ENCODE measurements at places on chromosomes 2 and 18.

DNA sequence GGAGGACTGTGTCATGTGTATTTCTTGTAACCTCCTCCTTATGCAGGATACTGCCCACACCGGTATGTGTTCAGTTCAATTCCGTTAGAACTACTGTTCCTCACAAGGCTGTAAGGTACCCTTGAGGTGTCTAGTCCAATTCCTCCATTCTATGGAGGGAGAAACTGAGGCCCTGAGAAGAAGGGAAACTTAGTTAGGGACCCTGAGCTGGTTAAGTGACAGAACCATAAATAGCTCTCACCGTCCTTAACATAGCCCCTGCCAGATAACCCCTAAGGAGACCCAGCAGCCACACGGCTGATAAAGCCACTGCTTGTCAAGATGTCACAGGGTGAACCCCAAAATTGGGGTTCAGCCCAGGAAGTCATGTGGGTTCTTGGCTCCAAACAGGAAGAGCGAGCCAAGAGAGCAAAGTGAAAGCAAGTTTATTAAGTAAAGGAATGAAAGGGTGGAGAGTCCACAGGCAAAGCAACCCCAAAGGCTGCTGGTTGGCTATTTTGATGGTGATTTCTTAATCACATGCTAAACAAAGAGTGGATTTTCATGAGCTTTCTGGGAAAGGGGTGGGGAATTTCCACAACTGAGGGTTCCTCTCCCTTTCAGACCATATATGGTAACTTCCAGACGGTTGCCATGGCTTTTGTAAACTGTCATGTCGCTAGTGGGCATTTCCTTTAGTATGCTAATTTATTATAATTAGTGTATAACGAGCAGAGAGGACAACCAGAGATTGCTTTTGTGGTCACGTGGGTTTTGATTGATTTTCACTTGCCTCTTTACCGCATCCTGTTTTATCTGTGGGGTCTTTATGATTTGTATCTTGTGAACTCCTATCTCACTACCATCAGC is 83.4 kb upstream of the RTN4 start:
- DNase-seq, result no peak

DNA sequence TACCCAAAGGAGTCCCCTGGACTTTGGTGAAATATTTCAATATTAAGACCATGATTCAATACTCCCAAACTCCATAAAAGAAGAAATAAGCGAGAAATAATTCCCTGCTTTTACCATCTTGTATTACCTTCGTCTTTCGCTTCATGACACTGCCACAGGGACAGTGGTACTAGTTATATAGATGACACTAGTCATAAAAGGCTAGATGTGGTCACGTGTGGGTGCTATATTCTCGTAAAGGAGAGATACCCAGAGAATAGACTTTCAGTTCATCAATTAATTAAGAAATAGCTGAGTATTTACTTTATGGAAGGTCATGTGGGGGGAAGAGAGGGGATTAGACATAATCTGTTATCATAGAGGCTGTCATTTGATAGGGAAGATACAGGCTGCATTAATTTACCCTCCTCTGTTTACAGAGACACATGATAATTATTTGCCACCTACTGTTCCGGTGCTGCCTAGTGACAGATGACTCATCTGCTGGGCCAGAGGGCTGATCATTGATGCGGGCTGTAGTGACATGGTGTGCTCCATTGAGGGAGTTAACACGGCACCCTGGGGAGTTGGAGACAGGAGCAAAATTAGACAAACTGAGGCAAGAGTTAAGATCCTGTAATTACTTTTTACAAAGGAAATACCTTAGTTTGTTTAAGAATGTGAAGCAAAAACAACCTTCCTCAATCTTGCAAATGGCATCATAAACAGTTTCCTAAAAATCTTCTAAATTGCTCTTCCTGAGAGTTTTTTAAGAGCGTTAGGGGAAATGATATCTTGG is 78.2 kb upstream of the ITGB6 start:
- no peak for DNase-seq

DNA sequence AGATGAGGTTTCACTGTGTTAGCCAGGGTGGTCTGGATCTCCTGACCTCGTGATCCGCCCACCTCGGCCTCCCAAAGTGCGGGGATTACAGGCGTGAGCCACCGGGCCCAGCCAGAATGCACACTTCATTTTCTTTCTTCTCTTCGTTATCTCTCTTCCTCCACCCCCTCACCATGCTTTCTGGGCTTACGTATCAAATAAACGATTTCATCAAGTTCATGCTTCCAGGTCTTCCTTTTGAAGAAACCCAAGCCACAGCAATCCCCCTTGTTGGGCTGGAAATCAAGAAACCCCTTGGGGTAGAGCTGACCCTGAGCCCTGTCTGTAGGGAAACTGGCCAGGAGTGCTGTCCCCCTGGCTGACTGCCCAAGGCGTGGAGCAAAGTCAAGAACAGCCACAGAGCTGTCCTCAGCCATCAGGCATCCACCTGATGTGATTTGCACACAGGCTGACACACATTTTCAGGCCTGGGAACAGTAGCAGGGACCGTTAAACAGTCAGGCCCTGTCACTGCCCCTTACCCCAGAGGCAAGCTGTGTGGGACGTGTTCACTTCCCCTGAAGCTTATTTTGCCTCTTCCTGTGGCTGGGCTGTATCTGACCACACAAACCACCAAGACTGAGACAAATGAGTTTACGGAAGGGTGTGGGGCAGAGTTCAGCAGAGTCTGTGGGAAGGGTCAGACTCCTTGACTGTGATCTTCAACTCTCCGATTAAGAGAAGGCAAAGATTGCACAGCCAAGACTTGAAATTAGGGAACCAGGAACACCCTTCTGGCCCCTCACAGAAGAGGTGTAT is 15.1 kb upstream of the NMUR1 start:
- DNase-seq, result no peak

- DNase-seq, result no peak
These were observed 76.9 kb downstream of the RHOB start for GRCh38 chr2:20523799-20524187.

- DNase-seq, result no peak
These were observed 57.0 kb upstream of the HDAC4 start for GRCh38 chr2:239457586-239458445.

- no peak for DNase-seq
These were observed 1337.9 kb upstream of the CHAC2 start for GRCh38 chr2:52429740-52430139.

GRCh38 chr2:146246002-146246735 is 1598.7 kb upstream of the ACVR2A start:
- DNase-seq, result no peak

GRCh38 chr2:143390171-143390570 is 261.0 kb downstream of the ARHGAP15 start:
- DNase-seq, result no peak

- no peak for DNase-seq
These were observed 2.7 kb downstream of the CFAP65 start for GRCh38 chr2:219038600-219038999.

DNA sequence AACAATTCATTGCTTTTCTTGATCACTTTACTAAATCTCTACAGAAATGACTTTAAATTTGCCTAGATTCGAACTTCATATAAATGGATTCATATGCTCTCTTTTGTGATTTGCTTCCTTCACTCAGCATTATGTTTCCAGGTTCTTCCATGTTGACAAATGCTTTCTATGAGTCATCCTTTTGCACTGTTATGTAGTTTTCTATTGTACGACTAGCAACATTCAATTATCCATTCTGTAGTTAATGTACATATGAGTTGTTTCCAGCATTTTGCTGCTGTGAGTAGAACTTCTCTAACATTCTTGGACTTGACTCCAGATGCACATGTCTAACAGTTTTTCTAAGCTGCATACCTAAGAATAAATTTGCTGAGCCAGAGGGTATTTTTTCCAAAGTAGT is 66.5 kb upstream of the NEUROD1 start:
- no peak for DNase-seq

DNA sequence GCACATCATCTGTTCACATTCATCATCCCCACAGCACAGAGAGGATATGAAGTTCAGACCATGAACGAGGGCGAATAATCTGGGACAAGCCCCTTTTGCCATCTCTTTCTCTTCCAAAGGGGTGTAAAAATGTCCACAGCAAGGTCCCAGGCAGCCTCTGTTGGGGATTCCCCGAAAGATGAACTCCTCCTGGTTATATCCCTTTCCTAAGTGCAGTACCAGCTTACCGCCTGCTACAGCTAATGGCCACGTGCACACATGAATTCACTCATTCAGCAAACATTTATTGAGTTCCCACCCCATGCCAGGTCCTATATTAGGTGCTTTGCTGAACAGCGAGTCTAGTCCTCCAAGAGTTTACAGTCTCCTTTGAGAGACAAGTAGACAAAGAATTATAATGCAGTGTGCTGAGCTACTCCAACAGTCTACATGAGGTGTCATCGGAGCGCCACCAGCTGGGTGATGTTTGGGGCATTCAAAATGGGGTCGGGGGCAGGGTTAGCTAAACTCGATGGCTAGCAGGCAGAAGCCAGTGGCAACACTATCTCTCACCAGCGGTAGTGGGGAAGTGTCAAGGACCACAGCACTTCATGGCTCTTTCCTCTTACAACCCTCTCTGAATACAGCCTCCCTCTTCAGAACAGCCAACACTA is 228.9 kb downstream of the TMEM163 start:
- no peak for DNase-seq

- DNase-seq, result no peak
These were observed 957.7 kb upstream of the POU3F3 start for GRCh38 chr2:103896182-103896581.

DNA sequence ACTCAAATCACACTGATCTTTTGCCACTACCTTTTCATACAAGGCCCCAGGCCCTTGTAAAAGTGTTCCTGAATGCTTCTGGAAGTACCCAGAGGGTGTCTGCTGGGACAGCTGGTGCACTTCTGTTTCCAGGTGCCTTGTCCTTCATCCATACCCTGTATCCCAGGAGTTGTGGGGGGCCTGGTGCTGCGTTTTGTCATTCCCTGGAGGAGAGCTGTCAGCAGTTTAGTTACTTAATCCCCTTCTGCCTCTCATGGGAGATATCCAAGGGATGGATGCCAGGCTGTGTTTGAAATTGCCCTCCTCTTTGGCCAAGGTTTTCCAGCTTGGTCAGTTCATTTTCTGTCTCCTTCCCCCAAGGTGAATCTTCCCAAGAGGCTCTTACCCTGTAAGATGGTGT is 158.3 kb downstream of the WDSUB1 start:
- DNase-seq, result no peak

GRCh38 chr2:45380131-45380836 is 230.8 kb downstream of the SRBD1 start:
- DNase-seq, result no peak

- no peak for DNase-seq
These were observed 184.0 kb upstream of the PID1 start for GRCh38 chr2:229454934-229455631.

- DNase-seq, result no peak
These were observed at the start of gene MXD1 for GRCh38 chr2:69914950-69915945. Gene MXD1 (plus strand): TSS chr2:69915109. CDS start chr2:69915331, 222 bp downstream.

- no peak for DNase-seq
These were observed 29.3 kb upstream of the COPS8 start for GRCh38 chr2:237056287-237056875.

GRCh38 chr18:67525328-67526099 is 9.0 kb upstream of the DSEL start:
- no peak for DNase-seq

DNA sequence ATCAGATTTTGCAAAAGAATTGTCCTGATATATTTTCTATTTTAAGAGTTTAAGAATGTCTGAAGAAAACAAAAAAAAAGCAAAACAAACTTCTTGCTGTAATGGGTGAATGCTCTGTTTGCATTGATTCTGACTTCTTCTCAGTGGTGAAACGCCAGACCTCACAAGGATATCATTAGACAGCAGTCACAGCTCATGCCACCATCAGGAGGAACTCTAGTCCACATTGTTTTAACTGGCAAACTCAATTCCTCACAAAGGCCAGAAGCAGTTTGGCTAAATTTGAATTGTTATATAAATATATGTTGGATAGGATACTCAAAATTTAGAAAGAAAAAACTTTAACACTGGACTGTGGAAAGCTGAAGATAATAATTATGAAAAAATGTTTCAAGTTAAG is 89.4 kb downstream of the DOK6 start:
- no peak for DNase-seq

DNA sequence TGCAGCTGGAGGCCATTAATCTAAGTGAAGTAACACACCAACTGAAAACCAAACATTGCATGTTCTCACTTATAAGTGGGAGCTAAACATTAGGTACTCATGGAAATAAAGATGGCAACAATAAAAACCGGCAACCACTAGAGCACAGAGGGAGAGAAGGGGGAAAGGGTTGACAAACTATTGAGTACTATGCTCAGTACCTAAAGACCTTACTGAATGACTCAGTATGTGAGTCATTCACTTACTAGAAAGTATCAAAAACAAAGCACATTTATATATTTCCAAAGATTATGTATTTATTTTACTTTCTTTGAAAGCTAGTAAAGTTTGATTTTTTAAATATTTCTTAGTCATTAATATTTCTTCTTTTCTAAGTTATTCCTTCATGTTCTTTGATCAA is 48.9 kb downstream of the ZNF385B start:
- no peak for DNase-seq

GRCh38 chr2:196041786-196042185 is 26.9 kb downstream of the DNAH7 start:
- no peak for DNase-seq

DNA sequence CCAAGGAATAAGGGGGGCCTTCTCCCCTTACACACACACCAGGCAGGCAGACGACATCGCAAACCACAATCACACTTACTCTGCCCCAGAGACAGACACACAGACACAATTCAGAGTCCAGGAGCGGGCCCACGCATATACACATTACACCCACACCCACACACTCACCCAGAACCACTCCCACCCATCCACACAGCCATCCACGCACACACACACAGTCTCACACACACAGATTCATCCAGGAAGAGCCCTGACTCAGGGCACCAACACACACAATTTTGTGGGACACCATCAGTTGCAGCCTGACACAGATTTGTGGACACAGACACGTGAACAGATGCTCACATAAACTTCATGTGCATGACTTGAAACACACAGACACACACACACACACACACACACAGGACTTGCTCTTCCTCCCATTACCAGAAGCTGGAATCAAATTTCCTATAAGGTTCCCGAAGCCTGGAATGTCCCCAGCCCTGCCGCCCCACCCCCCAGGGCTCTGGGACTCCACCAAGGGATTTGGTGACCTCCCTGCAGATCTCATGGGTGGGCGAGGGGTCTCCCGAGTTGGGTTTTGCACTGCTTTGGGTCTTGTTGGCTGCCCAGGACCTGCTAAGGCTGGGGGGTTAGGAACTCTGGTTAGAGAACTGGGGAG is 23.5 kb downstream of the TNS1 start:
- no peak for DNase-seq
